ENCODE measurements at places on chromosomes 6 and 20.

GRCh38 chr6:158836625-158837311 lies 17.6 kb upstream of the EZR start:
- DNase-seq, result no peak

GRCh38 chr6:11333132-11333849 lies 100.8 kb upstream of the NEDD9 start:
- DNase-seq, result no peak

- DNase-seq, result no peak
These were observed 98.1 kb upstream of the KCNK16 start for GRCh38 chr6:39420300-39421265.

DNA sequence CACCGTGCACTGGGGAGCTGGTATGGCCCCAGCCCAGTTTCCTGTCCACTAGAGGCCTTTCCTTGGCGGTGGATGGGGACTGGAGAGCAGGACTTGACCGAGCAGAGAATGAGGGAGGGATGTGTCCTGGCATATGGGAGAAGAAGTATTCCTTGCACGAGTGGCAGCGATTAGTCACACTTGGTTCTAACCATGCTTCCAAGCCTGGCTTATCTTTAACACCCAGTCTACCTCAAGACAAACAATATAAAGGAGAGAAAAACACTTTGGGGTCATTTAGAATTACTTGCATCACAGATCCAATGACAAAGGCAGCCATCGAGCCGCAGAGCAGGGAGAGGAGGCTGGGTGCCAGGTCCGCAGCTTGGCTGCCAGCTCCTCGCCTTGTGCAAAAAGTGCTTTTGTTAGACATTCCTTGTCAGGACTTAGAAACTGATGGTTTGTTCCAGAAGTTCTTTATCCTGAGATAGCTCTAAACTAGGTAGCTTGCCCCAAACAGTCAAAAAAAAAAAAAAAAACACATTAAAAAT lies 214.9 kb upstream of the GMDS start:
- no peak for DNase-seq

DNA sequence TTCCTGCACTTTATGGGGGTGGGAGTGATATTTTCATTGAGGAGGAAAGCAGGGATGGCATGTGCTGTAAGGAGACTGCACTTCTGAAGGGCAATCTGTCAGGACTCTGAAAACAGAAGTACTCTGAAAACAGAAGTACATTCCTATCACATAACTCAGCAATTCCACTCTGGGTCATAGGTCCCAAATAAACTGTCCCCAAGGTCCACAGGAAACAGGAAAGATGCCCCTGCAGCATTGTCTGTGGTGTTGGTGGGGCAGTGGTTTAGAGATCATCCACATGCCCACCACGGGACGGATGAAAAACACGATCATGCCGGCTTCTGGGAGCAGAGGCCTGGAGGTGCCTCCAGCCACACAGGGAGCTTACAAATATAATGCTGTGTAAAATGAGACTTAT lies 150.3 kb downstream of the OTOR start:
- no peak for DNase-seq

- DNase-seq, result no peak
These were observed 724.5 kb upstream of the FLRT3 start for GRCh38 chr20:15061955-15062354.

Data from NCI-H345 (cell line).